ENCODE measurements at places on chromosomes 3 and 15. TPM values are rescaled to one million over a fixed set of nuclear protein-coding genes. Genes with fewer than 3 reads are reported as not detected.

The CRYBG3 gene
- 9.8 TPM for total RNA-seq

DNA sequence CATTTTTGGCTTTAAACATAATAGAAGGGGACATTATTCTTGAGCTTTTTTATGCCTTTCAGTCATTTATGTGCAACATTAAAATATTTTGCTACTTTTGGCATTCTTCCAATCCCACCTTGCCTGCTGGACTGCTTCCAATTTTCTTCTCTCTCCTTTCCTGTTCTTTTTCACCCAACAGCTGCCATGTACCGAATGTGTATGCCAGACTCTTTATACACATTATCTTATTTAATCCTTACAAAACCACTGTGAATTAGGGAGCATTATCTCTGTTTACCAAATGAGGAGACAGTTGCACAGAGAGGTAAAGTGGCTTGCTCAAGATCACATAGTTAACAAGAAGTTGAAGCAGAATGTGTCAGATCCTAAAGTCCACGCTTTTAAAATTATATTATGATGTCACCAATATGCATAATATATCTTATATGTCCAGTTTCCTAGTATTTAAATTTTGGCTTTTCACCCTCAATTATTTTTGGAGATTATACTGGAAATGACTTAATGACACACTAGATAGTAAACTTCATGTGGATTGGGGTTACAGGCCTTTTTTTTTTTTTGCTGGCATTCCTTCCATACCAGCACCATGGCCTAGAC lies 231.5 kb downstream of the THRB start:
- no peak for DNase-seq

The PLA2G4F gene
- total RNA-seq, result 11.7 TPM

- DNase-seq, result no peak
Observed at GRCh38 chr3:101095693-101096430, 102.6 kb upstream of the ABI3BP start.

The PLSCR4 gene
- total RNA-seq, result 0.97 TPM

DNA sequence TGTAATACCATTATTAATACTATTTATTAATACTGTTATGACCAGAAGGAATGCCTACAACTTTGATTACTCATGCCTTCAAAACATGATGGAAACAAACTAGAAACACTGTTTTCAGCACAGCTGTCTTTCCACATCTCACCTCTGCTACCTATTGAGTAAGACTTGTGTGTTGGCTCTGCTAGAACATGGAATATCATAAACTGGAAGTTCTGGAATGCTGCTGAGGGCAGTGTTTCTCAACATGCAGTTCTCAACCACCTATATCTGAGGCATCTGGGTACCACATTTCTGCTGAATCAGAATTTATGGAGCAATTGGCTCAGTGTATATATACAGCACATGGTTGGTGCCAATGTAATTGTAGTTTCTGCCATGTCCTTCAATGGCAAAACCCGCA lies 392.1 kb downstream of the TUSC7 start:
- no peak for DNase-seq

The C3orf52 gene
- total RNA-seq, result 14.5 TPM

GRCh38 chr15:63469190-63469589 lies 35.2 kb upstream of the USP3 start:
- DNase-seq, result no peak

The C3orf22 gene
- not detected for total RNA-seq
